ENCODE measurements at places on chromosomes 16 and 17.

GRCh38 chr17:45110676-45111611 is 21.4 kb downstream of the PLCD3 start:
- no peak for DNase-seq

- no peak for DNase-seq
These were observed 144.1 kb downstream of the PITPNC1 start for GRCh38 chr17:67520916-67521774.

GRCh38 chr17:36647636-36648035 is 46.3 kb downstream of the MRM1 start:
- no peak for DNase-seq

DNA sequence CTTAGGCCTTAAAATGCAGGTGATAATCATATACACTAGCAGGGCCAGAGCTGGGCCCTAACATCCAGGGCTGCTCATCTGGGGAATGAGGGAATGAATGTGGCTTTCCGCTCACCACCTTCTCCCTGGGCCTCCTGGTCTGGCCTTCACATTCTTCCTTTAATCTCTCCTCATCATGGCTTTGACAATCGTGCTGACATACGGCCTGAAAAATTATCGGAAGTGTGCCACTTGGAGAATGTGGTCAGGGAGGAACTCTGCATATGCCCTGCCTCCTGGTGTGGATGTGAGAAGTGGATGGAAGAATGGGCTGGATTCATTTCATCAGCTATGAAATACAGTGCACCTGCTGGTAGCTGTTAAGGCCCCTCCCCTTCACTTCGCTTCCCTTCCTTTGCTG is 2.4 kb downstream of the WSCD1 start:
- DNase-seq = no peak

- no peak for DNase-seq
These were observed 24.7 kb upstream of the KIFC3 start for GRCh38 chr16:57826706-57827625.

- DNase-seq = peak; percentile 74
These were observed 21.6 kb upstream of the RASL10B start for GRCh38 chr17:35709874-35710273.

DNA sequence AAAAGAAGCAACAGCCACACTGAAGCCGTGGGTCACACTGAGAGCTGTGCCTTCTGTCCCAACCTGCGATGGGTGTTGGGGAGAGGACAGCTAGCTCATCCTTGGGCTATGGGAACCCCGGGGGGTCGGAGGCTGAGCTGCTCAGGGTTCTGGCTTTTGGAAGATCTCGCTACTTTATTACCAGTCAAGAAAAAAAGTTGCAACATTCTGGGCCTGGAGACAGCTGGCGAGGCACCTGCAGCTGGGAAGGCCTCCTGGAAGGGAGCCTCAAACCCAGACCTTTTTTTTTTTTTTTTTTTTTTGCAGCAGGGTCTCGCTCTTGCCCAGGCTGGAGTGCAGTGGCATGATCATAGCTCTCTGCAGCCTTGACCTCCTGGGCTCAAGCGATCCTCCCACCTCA is 24.9 kb downstream of the TPSD1 start:
- DNase-seq = peak; percentile 50

DNA sequence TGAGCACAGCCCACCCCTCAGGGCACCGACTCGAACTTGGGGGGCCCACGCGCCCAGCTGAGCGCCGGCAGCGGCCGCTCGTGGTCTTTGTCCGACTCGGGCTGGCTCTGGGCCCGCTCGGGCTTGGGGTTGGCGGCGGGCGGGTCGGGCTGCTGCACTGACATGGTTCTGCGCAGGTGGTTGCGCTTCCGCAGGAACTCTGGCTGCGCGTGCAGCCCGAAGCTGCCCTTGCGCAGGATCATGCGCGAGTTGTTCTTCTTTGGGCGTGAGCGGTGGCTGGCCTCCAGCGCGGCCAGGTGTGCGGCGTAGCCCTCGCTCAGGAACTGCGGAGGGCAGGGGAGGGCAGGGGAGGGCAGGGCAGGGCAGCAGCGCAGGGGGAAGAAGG is 11.1 kb downstream of the PIMREG start:
- no peak for DNase-seq

DNA sequence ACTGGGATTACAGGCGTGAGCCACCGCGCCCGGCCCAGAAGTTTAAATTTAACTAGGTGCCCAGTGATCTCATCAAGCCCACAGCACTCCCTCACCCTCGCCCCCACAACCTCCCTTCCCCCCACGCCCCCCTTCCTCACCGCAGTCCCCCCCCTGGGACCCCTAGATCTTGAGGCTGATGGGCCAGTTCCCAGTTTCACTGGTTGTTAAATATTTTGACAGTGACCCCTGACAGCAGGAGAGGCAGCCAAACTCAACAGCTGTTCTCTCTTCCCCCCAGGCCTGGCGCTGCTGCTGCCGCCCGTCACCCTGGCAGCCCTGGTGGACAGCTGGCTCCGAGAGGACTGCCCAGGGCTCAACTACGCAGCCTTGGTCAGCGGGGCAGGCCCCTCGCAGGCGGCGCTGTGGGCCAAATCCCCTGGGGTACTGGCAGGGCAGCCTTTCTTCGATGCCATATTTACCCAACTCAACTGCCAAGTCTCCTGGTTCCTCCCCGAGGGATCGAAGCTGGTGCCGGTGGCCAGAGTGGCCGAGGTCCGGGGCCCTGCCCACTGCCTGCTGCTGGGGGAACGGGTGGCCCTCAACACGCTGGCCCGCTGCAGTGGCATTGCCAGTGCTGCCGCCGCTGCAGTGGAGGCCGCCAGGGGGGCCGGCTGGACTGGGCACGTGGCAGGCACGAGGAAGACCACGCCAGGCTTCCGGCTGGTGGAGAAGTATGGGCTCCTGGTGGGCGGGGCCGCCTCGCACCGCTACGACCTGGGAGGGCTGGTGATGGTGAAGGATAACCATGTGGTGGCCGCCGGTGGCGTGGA is 15.6 kb downstream of the QPRT start:
- DNase-seq = no peak

- peak; percentile 82 for DNase-seq
These were observed 5.7 kb downstream of the CALB2 start for GRCh38 chr16:71364133-71364681.

GRCh38 chr17:34339138-34339770 is 17.0 kb upstream of the CCL13 start:
- no peak for DNase-seq

DNA sequence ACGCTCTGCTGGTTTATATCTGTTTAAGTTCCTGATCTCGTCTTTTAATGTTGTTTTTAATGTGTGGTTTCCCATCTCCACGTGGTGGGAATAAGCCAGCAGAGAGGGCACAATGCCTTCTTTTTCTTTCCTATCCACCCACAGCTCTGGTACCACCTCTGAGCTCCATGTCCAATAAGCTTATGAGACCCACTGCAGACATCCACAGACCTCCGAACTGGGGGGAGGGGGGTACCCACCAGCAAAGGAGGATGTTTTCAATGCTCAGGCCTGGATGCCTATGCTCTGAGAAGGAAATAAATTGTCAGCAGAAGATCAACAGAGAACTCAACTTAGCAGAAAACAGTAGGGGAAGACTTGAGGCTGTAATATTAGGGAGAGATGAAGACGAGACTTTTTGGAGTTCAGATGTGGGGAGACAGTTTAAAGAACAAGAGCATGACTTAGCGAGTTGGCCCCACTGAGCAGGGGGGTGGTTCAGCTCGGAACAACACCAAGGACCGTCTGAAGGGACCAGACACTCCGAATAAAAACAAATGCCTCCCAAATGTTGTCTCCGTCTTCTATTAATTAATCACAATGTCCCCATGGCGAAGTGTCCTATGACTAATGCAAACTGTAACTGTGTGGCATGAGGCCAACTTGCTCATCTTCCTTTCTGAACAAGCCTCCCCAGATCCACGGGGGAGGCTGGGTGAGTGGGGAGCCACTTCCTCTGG is 62.7 kb downstream of the GAS7 start:
- no peak for DNase-seq

DNA sequence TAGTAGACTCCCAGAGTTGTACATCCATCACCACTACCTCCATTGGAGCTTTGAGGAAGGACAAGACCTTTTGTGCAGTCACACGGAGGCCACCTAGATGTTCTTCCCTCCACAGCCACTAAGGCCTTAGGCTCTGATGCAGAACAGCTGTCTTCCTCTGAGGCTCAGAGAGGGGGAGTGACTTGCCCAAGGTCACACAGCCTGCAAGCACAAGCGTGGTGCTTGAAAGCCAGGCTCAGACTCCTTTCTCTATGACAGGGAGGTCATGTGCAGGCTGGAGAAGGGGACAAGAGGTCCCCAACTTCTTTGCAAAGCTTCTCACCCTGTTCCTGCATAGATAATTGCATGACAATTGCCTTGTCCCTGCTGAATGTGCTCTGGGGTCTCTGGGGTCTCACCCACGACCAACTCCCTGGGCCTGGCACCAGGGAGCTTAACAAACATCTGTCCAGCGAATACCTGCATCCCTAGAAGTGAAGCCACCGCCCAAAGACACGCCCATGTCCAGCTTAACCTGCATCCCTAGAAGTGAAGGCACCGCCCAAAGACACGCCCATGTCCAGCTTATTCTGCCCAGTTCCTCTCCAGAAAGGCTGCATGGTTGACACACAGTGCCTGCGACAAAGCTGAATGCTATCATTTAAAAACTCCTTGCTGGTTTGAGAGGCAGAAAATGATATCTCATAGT is 12.7 kb downstream of the SCGB1C2 start:
- no peak for DNase-seq

DNA sequence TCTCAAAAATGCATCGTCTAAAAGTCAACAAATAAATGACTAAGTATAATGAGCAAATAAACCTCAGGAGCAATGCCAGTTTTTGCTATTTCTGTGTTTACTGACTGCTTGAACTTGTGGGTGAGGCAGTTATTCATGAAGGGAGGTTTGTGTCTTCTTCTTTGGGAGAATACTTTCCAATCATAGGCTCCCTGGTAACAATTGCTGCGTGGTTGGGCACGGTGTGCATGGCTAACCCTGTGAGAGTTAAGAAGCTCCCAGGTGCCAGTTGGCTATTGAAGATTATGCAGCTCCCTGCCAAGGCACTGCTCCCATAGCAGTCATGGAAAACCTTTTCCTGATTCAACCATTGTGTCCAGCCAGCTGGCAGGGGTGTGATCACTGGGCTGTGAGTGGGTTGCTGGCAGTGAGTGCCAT is 775.9 kb upstream of the GOT2 start:
- DNase-seq = no peak

GRCh38 chr17:30210366-30210765 is 25.1 kb downstream of the SLC6A4 start:
- DNase-seq = no peak

- DNase-seq = no peak
These were observed 55.9 kb downstream of the KCNJ2 start for GRCh38 chr17:70225276-70225675.

DNA sequence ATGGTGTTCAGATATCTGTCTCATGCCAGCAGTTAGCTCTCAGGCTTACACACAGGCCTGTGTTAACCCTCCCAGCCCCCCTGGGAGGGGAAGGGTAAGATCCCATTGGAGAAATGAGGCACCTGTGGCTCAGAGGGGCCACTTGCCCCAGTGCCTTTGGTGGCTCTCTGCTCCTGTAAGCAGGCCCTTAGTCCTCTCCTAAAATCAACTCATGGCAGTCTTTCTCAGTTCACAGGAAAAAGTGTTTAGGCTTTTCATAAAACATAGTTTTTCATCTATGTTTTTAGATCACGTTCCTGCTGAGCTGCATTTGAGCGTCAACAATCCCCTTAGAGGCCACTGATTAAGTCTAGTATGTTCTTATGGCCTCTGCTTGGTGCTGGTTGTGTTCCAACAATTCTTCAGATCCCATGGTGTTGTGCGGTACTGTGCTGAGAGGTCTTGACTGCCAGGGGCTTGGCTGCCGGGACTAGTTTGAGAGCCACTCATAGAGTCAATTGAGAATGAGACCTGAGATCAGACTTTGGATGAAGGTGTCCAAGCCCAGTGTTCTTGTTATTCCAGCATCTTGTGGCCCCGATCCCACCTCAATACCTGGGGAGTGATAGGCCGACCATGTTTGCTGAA is 10.6 kb downstream of the TAOK2 start:
- DNase-seq = no peak

- DNase-seq = no peak
These were observed 6.6 kb downstream of the LPO start for GRCh38 chr17:58244963-58245362.

GRCh38 chr16:89153848-89154271 is 17.7 kb upstream of the CDH15 start:
- DNase-seq = no peak

DNA sequence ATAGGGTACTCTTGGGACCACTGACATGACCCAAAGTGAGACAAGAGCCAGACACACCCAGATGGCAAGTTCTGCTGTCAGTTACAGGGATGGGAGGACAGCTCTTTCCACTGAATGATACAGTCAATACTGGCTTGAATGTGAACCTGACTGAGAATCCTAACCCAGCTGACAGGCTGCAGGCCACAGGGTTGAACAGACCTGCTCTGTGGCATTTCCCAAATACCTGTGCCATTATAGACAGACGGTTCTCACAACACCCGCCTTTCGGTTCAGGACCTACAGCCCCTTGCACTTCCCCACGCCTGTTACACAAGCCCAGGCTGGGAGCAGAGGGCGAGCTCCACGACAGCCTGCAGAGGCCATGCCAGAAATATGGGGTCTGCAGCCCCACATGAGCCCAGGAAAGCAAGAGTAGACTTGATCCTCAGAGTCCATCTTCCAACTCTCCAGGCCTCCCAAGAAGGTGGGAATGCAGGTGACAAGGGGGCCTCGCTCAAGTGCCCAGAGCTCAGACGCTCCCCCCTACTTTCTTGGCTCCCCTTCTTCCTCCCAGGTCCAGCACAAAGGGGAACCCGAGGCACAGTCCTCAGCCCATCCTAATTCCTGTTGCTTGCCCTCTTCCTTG is 314.3 kb downstream of the SOX9 start:
- DNase-seq = no peak

DNA sequence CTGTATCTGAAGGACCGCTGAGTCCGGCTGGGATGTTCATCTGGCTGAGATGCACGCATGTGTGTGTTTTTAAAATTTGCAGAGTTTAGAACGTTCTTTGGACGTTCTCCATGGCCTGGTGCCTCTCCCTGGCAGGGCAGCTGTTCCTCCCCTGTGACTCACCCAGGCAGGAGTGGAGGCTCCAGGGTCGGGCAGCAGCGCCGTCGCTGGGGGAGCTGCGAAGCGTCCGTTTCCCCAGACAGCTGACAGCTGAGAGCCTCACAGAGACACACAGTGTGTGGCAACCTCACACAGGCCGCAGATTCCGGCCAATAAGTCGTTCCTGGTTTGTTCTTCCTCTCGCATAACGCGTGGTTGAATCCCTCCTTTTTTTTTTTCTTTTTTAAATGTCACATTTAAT is 80.6 kb downstream of the OR1D5 start:
- no peak for DNase-seq

DNA sequence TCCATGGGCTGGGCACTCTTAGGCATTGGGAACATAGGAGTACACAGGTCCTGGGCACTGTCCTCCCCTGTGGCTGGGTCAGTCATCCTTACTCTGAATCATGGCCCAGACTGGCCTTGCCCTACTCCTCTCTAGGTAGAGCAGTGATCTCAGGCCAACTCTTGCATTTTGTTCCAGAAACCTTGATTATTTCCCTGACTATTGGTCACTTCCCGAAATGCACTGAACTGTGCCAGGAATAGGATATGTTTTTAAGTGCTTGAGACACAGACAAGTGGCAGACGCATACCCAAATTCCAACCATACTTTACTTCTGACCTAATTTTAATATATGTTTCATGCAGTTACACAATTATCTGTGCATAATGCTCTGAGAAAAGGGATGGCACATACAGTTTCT is 10.3 kb downstream of the KRABD2 start:
- no peak for DNase-seq

- DNase-seq = no peak
These were observed 2.7 kb upstream of the KCNJ18 start for GRCh38 chr17:21689604-21690003.
